CD4-positive, alpha-beta memory T cell (primary cell): ENCODE measurements at places on chromosomes 4 and X.

GRCh38 chrX:100648458-100649417 is 4.7 kb downstream of the SRPX2 start:
- no peaks in the 10 kb centered on the region for H3K4me1 ChIP-seq
- no peak for DNase-seq
- H3K27me3 ChIP-seq: no peaks in the 10 kb centered on the region
- no peak overlapping the region for H3K27ac ChIP-seq
- no peaks in the 10 kb centered on the region for H3K36me3 ChIP-seq

- no peak overlapping the region for H3K27ac ChIP-seq
- no peaks in the 10 kb centered on the region for H3K27me3 ChIP-seq
- no peaks in the 10 kb centered on the region for H3K36me3 ChIP-seq
Measured at GRCh38 chrX:15350329-15350996, 15.1 kb upstream of the PIGA start.

DNA sequence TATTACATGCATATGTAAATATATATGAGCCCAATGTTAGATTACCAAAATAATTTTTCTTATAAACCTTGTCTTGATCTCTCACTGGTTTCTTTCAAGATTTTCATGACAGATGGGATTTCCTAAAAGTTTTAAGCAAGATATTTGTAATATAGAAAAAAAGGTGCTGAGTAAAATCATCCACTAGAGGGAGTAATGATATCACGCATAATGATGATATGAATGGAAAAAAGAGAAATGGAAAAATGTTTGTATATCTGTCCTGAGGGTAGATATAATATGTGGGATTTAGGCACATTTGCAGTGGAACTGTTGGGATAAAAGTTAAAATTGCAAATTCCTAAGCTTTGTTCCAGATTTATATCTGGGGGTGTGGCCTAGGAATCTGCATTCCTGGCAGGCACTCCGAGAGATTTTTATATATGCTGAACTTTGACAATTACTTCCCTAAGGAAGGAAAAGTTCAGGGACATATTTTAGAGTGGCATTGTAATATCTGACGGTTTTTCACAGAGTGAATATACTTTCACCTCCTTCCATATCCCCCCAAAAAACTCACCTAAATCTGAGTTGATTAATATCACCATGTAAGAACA is 60.5 kb downstream of the TMA16 start:
- DNase-seq: no peak
- peaks cover 38% of the 10 kb centered on the region for H3K4me1 ChIP-seq
- H3K27me3 ChIP-seq: no peaks in the 10 kb centered on the region
- no peaks in the 10 kb centered on the region for H3K36me3 ChIP-seq
- H3K27ac ChIP-seq: no peak overlapping the region
- H3K4me3 ChIP-seq: no peak overlapping the region

DNA sequence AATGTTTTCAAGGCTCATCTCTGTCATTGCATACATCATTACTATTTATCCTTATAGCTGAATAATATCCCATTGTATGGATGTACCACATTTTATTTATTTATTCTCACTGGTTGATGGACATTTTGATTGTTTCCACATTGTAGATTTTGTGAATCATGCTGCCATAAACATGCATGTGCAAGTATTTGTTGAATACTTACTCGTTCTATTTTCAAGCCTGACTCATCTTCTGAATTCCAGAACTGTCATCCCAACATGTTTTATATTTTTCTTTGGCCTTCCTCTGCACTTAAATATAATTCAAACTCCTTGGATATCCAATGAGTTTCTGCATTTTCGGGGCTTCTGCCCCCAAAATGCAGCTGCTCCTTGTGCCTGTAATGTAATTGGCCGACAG is 77.6 kb downstream of the MXRA5 start:
- H3K27ac ChIP-seq: no peak overlapping the region
- no peak overlapping the region for H3K4me3 ChIP-seq

GRCh38 chr4:54961357-54961975 is 163.9 kb downstream of the KDR start:
- no peaks in the 10 kb centered on the region for H3K27me3 ChIP-seq
- H3K27ac ChIP-seq: no peak overlapping the region
- H3K4me3 ChIP-seq: no peak overlapping the region
- H3K4me1 ChIP-seq: peaks cover 11% of the 10 kb centered on the region

- DNase-seq: no peak
- H3K36me3 ChIP-seq: no peaks in the 10 kb centered on the region
- no peaks in the 10 kb centered on the region for H3K27me3 ChIP-seq
- no peak overlapping the region for H3K27ac ChIP-seq
- H3K4me3 ChIP-seq: no peak overlapping the region
Measured at GRCh38 chrX:9518889-9519288, 54.0 kb downstream of the TBL1X start.

DNA sequence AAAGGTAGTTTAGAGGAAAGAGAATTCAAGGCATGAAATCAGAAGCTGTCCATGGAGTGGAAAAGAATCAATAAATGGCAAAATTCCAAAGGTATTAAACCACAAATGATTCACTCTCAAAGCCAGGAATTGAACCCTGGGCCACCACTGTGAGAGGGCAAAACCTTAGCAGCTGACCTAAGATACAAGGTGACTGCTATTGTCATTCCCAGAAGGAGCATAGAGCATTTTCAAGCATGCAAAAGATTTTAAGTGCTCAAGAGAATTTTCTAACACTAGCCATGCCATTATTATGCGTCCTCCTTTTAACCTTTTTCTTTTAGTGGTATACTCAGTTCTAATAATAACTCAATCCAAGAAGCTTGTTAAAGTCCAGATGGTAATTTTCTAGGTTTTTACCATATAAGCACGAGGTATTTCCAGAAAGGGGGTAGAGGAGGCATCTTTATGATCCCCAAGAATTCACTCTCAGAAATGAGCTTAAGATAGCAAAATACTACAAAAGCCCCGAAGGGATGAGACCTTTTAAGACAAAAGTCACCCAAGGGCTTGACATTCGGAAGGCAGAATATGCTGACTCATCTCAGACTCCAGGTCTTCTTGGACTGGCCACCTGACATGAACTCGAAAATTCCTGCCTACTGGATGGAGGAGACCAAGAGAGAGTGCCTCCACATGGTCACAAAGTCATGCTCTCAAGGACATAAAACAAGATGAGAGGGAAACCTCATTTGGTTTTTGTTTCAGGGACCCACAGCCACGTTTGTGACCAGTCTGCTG is 13.8 kb upstream of the PAGE5 start:
- H3K27me3 ChIP-seq: no peaks in the 10 kb centered on the region
- no peaks in the 10 kb centered on the region for H3K36me3 ChIP-seq
- H3K4me1 ChIP-seq: no peaks in the 10 kb centered on the region
- no peak overlapping the region for H3K4me3 ChIP-seq
- no peak for DNase-seq

DNA sequence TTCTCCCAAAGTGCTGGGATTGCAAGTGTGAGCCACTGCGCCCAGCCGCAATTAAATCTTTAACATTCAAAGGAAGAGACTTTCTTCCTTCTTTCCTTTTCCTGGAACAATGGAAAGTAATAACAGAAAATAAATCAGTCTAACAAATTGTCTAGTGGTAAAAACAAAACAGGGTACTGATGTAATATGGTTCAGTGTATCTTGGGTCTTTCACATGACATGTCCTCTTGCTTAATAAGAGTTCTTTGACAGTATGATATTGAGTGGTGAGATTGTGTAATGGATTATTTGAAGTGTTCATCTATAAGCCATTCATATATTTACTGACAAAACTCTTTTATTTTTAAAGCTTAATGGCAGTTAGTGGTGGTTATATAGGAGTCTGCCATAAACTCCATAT is 256.6 kb downstream of the SPRY1 start:
- no peak overlapping the region for H3K27ac ChIP-seq
- no peak for DNase-seq
- H3K4me1 ChIP-seq: no peaks in the 10 kb centered on the region
- no peaks in the 10 kb centered on the region for H3K36me3 ChIP-seq

DNA sequence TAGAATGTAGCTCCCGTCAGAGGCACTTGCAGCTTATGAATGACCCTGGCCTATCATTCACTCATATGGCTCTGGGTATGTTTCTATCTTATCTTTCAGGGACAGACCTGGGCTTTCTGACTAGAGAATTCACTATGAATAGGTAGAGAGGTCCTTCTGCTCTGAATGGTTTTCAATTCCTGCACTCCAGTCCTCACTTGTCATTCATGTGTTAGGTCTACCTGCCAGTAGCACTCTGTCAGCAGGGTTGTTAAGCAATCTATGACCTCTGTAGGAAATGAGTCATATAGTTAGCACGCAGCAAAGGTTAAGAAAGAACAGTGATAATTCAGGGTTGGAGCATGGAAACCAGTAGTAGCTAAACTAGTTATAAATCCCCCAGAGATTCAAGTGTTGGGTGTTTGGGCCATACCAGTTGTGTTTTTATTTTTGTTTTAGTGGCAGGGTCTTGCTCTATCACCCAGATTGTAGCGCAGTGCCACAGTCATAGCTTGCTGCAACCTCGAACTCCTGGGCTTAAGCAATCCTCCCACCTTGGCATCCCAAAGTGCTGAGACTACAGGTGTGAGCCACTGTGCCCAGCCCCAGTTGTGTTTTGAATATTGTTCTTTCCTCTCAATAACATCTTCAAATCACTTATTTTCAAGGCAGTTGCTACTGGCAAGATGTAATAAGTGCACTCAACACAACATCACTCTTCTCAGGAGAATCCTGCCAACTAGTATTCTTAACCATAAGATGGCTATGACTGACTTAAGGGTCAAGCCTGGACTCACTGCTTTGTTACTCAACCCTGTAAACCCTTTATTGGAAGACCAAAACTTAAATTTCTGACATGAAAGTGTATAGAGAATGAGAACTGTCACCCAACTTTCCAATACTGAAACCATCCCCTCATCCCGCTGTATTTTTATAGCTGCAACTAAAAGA is 25.1 kb downstream of the ARL13A start:
- H3K36me3 ChIP-seq: no peaks in the 10 kb centered on the region
- H3K27me3 ChIP-seq: no peaks in the 10 kb centered on the region
- no peaks in the 10 kb centered on the region for H3K4me1 ChIP-seq

DNA sequence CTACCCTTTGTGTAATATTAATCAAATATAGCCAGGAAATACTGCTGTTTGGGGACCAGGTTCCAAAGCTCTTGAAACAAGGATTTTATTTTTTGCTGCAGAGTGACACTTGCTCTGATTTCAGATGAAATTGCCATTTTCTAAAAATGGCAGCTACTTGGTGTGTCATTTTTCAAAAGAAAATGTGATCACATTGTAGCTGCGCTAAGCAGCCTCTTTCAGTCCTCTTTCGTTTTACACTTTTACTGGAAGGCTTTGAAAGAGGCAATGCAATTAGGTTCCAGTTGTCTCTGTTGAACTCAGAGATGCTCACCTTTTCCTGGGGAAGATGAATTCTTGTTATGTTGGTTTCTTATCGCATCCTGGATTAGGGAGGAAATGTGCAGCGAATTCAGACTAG is 85.1 kb downstream of the CT47B1 start:
- no peak overlapping the region for H3K4me3 ChIP-seq
- DNase-seq: no peak
- H3K27me3 ChIP-seq: no peaks in the 10 kb centered on the region
- no peaks in the 10 kb centered on the region for H3K36me3 ChIP-seq
- no peak overlapping the region for H3K27ac ChIP-seq
- no peaks in the 10 kb centered on the region for H3K4me1 ChIP-seq

DNA sequence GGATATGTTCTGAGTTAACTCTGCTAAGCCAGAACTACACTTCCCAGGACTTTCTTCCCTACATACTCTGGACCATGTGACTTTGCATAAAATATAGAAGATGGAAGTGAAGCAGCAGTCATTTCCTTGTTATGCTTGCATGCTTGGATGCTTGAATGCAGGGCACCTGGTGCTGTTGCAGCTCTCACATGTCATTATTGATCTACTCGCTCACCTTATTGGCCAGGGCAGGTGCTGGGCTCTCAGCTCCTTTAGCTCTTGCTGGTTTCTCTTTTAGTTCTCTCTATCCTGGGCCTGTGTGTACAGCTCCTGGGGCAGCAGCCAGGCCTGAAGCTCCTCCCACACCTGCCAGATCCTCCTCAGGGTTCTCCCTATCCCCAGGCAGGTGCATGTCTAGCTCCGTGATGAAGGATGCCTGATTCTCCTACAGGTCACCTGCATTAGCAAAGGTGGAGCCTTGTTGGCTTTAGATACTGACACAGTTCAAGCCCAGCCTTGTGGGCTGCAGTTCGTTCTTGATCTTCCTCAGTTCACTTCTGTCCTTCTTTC is 53.3 kb downstream of the MED28 start:
- H3K4me3 ChIP-seq: no peak overlapping the region
- H3K27ac ChIP-seq: no peak overlapping the region
- no peaks in the 10 kb centered on the region for H3K4me1 ChIP-seq
- no peaks in the 10 kb centered on the region for H3K27me3 ChIP-seq
- no peak for DNase-seq

DNA sequence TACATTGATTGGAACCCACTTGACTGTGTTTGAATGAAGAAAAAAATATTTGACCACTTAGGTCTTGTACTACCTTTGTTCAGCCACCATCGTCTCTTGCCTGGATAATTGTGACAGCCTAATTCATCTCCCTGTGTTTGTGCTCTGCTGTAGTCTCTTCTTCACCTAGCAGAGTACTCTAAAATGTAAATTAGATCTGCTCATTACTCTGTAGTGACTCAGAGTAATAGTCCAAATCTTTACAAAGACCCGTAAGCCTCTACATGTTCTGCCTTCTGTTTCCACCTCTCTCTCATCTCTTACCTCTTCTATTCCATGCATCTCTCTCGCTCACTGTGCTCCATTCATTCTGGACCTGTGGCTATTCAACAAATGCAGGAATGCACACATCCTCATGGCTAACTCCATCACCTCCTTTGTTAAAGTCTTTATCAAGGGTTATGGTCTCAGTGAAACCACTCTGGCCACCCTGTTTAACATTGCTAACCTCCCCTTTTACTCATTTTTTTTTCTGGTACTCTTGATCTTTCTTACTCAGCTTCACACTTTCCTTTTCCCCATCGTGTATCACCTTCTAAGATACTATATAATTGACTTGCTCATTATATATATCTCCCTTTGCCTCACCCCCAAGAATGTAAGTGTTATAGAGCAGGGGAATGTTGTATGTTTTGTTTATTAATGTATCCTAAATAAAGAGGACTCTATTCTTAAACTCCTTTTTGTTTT is 98.4 kb downstream of the STIM2 start:
- no peak overlapping the region for H3K27ac ChIP-seq
- H3K4me1 ChIP-seq: peaks cover 34% of the 10 kb centered on the region
- no peaks in the 10 kb centered on the region for H3K36me3 ChIP-seq
- no peak overlapping the region for H3K4me3 ChIP-seq
- DNase-seq: no peak

- no peaks in the 10 kb centered on the region for H3K27me3 ChIP-seq
- DNase-seq: no peak
- H3K4me3 ChIP-seq: no peak overlapping the region
- no peaks in the 10 kb centered on the region for H3K4me1 ChIP-seq
- H3K27ac ChIP-seq: no peak overlapping the region
- H3K36me3 ChIP-seq: no peaks in the 10 kb centered on the region
Measured at GRCh38 chrX:134538316-134538715, 78.4 kb downstream of the HPRT1 start.

DNA sequence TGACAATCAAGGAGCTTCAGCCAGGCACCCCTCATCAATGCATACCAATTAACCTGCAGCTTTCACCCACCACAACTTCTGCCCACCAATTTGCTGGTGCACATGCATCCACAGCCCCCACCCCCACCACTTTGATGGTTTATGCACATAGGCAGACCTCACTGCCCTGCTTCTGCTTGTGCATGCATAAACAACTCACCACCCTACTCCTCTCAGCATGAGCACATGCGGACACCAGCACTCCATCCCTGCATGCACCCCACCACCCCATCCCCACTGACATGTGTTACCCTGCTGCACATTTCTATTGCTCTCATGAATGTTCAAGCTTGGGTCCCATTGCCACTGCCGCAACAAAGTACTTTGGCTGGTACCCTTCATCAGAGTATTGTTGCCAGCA is 94.5 kb upstream of the GALNTL6 start:
- no peak for DNase-seq
- no peak overlapping the region for H3K4me3 ChIP-seq
- H3K4me1 ChIP-seq: no peaks in the 10 kb centered on the region
- H3K27ac ChIP-seq: no peak overlapping the region
- H3K27me3 ChIP-seq: no peaks in the 10 kb centered on the region
- H3K36me3 ChIP-seq: no peaks in the 10 kb centered on the region
